CD4-positive, alpha-beta T cell treated with Interleukin-21 for 1 hour (primary cell): ENCODE measurements at places on chromosomes 5 and 9.
A peak's percentile ranks its signal among the peaks of the same experiment; 100 is the strongest.

- no peak for DNase-seq
Observed at GRCh38 chr5:593511-593910, 18.6 kb upstream of the CEP72 start.

DNA sequence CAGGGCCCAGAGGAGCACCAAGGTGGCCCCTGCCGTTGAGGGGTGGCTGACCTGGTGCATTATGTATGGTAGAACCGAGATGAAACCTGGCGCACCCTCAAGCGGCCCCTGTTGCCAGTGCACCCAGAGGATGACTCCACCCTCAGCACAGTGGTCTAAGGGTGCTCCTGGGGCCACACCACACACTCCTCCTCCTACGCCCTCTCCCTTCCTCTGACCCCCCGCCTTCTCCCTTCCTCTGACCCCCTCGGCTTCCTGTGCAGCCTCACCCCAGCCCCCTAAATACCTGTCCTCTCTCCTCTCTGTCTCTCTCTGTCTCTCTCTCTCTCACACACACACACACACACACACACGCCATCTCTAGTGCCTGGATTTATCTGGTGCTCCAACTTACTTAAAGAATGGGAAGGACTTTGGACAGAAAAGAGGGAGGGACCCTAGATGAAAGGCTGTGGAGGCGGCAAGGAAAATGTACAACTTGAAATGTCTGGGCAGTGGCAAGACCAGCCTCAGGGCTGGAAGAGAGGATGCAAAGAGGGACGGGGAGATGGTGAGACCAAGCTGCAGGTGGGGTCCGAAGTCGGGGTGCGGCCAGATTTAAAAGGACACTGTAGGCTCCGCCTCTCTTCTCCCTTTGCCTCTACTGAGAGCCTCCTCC, 18.2 kb upstream of the SLC30A5 start:
- DNase-seq = no peak

DNA sequence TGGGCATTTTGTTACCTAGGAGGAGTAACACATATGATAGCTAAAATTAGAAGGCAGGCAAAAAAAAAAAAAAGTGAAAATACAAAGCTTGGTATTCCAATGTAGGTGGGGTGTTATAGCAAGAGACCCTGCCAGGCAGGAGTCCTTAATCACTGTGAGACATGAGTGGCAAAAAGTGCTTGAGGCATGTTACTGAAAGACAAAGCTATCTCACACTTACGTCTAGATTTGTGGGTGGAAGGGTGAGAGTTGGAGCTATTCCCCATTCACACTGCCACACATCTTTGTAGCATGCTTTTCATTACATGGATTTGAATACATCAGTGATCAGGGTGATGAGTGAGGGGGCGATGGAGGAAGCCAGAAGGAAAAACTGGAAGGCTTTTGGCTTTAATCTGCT, 2.6 kb upstream of the PLPPR1 start:
- DNase-seq = no peak

DNA sequence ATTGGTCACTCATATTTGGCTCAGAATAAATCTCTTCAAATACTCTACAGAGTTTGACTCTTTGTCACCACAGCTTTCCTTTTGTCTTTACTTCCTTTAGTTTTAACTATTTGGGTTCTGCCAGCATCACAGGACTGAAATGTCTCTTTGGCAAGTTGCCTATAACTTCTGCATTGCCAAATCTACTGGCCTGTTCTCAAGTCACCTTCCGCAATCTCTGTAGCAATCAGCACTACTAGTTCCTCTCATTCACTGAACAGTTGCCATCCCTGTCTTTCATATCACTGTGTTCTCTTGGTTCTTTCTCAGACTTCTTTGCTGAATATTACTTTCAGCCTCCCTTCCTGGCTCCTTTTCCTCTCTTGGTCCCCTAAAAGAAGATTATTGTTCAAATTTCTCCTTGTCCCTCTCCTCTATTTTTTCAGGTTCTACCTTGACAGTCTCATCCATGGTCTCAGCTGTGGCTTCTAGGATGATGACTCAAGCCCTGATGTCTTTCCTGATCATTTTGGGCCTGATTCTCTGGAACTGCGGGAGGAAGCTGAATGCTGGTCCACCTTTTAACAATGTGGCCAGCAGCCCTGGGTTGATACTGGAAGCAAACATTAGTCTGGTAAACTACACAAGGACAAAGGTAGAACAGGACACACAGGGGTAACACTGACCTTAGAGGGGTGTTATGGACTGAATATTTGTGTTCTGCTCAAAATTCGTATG, 44.0 kb upstream of the LIFR start:
- no peak for DNase-seq

GRCh38 chr5:2253040-2253975, 370.6 kb upstream of the IRX4 start:
- DNase-seq = no peak

GRCh38 chr5:105885266-105885665, 1785.5 kb downstream of the EFNA5 start:
- DNase-seq = no peak

- no peak for DNase-seq
Observed at GRCh38 chr9:87085521-87085920, 138.2 kb upstream of the GAS1 start.

DNA sequence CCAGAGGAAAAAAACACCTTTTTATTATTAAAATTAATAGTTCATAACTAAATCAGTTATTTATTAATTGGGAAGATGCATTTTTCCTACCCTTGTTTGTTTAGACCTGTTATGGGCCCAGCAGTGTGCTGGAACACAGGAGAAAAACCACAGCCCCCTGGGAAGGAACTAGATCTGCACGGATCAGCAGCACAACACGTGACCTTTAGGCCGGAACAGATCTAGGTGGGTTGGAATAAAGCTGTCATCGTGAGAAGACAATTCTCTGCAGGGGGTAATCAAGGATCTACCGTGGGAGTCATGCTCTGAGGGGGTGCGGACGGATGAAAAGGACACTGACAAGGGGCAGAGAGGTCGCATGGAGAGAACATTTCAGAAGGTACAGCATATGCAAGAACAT, 95.8 kb upstream of the SPATA31C2 start:
- DNase-seq = no peak

GRCh38 chr9:34289159-34289558, 39.9 kb downstream of the KIF24 start:
- DNase-seq = no peak

DNA sequence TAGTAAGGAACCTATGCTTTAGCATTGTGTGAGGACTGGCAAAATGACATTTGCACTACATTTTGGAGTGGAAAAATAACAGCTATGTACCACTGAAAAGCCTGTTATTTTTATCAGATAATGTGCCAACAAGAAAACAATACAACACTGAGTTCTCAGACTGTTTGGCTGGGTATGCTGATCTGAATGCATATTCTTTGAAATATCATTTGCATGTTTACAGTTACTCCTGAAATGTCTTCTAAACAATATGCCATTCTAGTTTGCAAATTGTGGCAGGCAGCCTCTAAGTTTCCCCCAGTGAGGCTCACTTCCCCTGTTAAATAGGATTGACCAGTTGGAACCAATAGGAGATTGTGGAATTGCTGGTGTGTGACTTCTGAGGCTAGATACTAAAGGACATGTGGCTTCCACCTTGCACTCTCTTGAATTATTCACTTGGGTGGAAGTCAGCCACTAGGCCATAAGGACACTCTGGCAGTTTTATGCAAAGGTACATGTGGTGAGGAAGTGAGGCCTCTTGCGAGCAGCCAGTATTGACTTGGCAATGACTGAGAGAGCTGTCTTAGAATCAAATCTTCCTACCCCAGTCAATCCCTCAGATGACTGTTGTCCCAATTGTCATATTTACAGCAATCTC, 250.4 kb upstream of the PCSK5 start:
- DNase-seq = no peak

- no peak for DNase-seq
Observed at GRCh38 chr9:22141908-22142307, 132.8 kb upstream of the CDKN2B start.

DNA sequence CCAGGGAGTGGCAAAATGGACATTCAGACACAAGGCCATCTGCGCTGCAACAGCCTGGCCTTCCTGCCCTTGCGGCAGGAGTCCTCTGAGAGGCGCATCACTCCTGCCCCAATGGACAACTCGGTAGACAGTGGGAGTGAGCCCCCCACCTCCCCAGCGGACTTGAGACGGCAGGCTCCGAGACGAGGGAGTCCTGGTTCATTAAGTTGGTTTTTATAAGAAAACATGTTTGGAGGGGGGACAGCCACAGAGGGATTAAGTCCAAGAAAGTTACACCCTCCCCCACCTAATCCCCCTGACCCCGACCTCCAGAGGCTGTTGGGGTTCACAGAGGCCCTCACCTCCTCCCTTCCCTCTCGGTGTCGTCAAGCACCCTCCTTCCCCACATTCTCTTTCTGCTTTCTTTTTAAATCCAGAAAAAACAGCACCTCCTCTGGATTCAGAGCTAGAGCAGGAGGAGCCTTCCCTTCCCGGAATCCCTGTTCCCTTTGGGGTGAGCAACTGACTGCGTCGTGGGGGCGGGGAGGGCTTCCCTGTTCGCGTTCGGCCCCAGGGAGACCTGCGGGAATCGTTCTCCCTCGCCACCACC, 1.8 kb upstream of the EGR1 start:
- no peak for DNase-seq

GRCh38 chr5:168736281-168736831, 157.2 kb upstream of the PANK3 start:
- no peak for DNase-seq

GRCh38 chr5:59337240-59337639, 556.3 kb downstream of the PDE4D start:
- no peak for DNase-seq

GRCh38 chr5:101009758-101010519, 106.9 kb upstream of the ST8SIA4 start:
- no peak for DNase-seq

GRCh38 chr9:132451276-132451675, 41.3 kb downstream of the CFAP77 start:
- peak; percentile 59 for DNase-seq

DNA sequence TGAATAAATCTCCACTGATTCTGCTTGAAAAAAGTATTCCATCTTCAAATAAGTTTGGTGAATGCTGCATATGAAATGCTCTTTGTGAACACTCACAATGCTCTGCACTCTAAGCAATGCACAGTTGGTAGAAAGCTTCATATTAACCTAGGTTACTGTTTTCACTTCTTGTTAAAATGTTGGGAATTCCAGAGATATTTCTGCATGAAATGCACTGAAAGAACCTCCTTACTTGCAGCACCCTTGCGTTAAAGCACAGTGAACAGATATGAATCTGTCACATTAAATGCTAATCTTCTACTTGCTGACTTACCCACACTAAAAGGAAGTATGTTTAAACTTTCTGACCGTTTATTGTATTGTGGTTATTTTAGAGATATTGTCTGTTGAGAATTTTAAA, 584.1 kb upstream of the NUDT12 start:
- DNase-seq = no peak

DNA sequence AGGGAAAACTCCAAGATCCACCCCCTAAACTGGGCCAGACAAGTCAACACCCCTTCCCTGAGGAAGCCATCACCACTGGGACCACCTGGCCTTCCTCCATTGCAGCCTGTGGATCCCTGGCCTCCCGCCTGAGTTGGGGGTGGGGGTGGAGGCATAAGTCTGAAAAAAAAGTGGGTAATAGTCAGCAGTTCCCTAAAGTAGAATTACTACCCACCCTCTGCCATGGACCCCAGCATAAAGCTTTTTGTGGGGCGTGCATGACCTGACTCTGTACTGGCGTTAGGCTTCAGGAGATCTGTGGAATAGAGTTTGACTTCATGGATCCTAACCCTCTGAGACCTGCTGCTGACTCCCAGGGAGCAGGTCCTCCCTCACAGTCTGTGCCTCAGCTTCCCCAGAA, 2.0 kb upstream of the CXXC5 start:
- DNase-seq = no peak

GRCh38 chr9:87372356-87372851, 125.3 kb upstream of the DAPK1 start:
- no peak for DNase-seq

DNA sequence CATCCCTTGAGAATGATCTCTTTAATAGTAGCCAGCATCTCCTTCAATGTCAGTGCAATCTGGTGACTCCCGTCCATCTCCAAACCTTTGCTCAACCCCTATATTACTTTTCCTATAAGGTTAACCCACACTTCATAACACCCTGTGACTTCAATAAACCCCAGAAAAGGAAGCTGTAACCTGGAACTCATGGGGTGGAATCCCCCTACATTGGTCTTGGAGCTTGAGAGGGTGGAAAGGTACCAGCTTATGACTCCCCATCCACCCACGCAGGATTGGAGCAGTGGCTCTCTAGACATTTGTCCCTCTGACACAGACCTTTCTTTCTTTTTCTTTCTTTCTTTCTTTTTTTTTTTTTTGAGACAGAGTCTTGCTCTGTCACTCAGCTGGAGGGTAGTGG, 54.7 kb upstream of the ZFR start:
- DNase-seq = no peak

DNA sequence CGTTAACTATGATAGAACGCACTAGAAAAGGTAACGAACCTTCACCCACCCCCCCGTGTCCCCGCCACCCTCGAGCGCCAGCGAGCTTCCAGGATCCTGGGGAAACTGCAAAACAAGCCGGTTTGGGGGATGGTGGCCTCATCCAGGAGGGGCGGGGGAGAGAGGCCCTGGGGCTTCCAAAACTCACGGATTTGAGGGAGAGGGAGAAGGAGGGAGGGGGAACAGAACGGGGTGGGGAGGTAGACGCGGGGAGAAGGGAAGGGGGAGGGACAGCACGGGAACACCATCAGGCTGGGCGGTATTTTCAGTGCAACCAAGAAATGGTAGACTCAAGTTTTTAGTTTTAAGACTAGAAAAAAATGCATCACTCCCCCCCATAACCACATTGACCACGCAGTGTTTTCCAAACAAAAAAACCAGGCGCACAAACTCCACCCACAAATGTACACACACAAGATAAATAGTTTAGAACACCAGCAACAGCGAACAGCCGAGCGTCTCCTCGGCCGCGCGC, 1.4 kb downstream of the NRARP start:
- DNase-seq = no peak

DNA sequence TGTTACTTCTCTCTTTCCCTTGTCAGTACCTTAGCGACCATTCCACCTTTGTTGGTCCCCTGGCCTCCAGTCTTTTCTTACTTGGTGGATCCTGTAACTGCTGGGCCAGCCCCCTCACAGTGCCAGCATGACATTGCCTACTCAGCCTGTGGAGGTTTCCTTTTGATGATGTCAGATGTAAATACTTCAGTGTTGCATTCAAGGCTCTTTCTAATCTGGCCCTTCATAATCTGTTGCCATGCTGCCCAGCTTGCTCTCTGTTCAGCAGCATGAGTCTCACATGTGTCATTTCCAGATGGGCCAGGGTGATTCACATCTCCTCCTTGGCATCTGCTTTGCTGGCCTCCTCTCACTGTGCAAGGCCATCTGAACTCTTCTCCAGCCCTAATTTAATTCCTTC, 57.1 kb downstream of the MAST4 start:
- no peak for DNase-seq

GRCh38 chr9:133914442-133915342, 77.4 kb downstream of the VAV2 start:
- DNase-seq = no peak

- DNase-seq = no peak
Observed at GRCh38 chr5:59158637-59159391, 575.9 kb downstream of the RAB3C start.
